WTC11 (cell line): ENCODE measurements at places on chromosomes 12 and 14.

- no peak for DNase-seq
Measured at GRCh38 chr12:58172433-58173073, 231.2 kb downstream of the ATP23 start.

DNA sequence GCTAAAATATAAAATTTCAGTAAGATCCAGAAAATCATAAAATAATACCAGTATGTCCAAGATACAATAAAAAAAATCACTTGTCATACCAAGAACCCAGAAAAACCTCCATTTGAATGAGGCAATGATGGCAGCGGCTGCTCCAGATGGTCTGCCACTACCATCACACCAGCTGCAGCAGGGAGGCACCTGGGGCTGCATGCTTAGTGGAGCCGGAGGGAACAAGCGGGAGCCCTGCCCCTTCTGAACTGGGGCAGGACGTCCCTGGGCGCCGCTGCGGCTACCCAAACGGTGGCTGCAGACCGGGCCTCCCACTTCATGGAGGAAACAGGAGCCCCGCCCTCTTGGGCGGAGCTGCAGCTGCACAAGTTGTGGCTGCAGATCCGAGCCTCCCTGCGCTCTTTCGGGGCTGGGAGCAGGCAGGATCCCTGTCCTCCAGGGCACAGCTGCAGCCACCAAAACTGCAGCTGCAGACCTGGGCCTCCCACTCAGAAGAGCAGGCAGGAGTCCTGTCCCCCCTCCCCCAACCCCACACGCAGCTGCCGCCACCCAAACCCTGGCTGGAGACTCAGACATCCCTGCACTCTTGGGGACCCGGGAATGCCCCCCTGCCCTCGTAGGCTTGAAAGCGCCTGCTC, 36.1 kb upstream of the OR5AU1 start:
- peak; percentile 91 for DNase-seq

GRCh38 chr12:49524660-49525324, 14.0 kb upstream of the KCNH3 start:
- DNase-seq, result no peak

DNA sequence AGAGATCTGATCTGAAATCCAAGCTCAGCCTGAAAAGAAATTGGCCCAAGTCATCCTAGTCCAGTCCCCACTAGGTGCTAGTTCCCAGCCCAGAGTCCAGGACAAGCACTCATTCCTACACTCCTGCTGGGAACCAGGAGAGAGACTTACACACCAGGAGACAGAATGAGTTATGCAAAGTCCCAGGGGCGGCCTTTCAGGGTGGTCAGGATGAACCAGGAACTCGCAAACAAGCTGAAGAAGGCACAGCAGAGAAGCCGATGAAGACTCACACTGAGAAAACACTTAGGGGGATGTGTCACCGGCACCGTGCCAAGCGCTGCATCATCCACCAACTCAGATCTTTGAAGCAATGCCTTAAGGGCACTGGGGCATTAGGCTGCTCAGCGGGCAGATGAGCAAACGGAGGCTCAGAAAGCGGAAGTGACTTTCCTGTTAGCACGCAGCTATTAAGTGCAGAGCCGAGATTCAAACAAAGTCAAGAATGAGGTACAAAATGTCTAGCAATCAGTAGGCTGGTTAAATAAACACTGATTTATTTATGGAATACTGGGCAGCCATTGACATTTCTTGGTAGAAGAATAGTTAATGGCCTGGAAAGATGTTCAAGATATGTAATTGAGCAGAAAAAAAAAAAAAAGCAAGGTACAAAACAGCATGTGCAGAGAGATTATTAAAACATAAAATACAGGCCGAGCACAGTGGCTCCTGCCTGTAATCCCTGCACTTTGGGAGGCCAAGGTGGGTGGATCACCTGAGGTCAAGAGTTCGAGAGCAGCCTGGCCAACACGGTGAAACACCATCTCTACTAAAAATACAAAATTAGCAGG, 78.7 kb downstream of the LRRC74A start:
- DNase-seq, result no peak

DNA sequence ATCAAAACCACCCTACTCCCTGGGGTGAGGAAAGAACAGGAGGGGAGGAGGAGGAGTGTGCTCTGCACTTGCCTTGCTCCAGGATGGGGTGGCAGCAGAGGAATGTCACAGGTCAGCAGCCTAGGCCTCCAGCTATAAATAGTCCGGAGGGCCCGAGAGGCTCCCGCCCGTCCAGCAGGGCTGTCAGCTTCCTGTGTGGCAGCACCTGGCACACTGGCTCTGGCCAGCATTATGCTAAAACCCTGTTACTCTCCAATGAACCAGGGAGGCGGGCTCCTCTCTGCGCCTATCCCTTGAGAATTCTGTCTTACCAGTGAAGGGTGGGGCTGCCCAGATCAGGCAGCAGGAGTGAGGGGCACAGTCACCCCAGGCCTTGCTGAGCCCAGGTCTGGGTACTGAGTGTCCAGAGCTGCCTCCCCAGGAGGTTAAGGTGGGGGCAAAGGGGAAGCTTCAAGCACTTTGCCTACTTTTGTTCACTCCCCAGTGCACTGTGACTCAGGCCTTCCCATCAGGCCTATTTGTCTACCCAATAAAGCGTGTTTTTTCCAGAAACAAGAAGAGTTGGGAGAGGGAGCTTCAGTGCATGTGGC, 1.2 kb upstream of the COX14 start:
- DNase-seq, result peak; percentile 53
